ENCODE measurements at places on chromosomes 1 and 21.

GRCh38 chr21:34337741-34338140 is 26.1 kb upstream of the KCNE2 start:
- no peak for DNase-seq

- DNase-seq, result no peak
Measured at GRCh38 chr1:108556066-108556465, 3.8 kb upstream of the EEIG2 start.

- DNase-seq, result peak; percentile 64
Measured at GRCh38 chr1:25556791-25557476, 13.5 kb downstream of the LDLRAP1 start.

- no peak for DNase-seq
Measured at GRCh38 chr1:81129366-81129765, 671.4 kb upstream of the ADGRL2 start.

DNA sequence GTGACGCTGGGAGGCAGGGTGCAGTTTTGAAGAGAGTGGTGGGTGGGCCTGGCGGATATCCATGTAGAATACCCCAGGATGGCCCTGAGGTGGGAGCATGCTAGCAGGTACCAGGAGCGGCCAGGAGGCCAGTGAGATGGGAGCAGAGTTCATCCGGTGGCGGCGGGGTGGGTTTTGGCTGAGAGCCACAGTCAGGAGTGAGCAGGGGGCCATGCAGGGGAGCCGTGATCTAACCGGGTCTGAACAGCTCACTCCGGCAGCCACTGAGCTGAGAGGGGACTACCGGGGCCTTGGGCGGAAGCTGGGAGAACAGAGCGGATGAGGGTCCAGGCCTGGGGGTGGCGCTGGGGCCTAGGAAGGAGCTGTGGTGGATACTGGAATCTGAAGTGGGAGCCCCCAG is 47.6 kb upstream of the LRP8 start:
- DNase-seq, result no peak

DNA sequence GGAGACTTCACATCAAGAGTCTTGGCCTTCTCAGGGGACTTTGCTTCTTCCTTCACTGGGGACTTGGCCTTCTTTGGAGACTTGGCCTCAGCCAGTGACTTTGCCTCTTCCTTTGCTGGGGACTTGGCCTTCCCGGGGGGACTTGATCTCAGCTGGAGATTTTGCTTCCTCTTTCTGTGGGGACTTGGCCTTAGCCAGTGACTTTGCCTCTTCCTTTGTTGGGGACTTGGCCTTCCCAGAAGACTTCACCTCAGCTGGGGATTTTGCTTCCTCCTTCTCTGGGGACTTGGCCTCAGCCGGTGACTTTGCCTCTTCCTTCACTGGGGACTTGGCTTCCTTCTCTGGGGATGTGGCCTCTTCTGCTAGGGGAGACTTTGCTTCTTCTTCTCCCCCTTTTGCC is 13.5 kb upstream of the CD2 start:
- DNase-seq, result no peak

DNA sequence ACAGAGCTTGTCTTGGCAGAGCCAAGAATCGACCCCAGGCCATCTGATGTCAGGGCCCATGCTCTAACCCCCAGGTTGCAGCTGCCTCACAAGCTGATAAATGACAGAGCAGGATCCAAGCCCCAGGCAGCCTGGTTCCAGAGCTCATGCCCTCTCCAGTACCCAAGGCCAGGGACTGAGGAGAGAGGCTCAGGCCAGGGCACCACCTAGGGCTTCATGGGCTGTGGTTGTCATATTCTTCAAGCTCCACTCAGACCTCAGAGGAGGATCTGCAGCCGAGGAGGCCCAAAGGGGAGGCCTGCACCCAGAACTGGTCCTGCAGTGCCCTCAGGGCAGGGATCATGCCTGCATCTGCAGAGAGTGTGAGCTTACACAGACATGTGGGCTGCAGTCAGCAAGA is 301.1 kb downstream of the MATN1 start:
- no peak for DNase-seq

DNA sequence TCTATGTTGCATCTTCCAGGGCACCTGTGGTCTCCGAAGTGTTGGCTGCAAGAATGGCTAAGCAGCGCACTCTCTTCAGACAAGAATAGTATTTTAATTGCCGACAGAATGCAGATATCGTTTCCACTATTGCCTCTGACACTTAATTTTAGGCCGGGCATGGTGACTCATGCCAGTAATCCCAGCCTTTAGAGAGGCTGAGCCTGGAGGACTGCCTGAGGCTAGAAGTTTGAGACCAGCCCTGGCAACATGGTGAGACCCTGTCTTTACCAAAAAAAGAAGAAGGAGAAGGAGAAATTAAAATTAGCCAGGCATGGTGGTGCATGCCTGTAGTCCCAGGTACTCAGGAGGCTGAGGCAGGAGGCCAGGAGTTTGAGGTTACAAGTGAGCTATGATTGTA is 306.9 kb downstream of the KIF26B start:
- DNase-seq, result no peak

- DNase-seq, result no peak
Measured at GRCh38 chr1:234963904-234964702, 164.5 kb downstream of the TOMM20 start.
